Mesothelial cell of epicardium (in vitro differentiated cells): ENCODE measurements at places on chromosomes 11 and 22. TPM values are rescaled to one million over a fixed set of nuclear protein-coding genes. Genes with fewer than 3 reads are reported as not detected.

DNA sequence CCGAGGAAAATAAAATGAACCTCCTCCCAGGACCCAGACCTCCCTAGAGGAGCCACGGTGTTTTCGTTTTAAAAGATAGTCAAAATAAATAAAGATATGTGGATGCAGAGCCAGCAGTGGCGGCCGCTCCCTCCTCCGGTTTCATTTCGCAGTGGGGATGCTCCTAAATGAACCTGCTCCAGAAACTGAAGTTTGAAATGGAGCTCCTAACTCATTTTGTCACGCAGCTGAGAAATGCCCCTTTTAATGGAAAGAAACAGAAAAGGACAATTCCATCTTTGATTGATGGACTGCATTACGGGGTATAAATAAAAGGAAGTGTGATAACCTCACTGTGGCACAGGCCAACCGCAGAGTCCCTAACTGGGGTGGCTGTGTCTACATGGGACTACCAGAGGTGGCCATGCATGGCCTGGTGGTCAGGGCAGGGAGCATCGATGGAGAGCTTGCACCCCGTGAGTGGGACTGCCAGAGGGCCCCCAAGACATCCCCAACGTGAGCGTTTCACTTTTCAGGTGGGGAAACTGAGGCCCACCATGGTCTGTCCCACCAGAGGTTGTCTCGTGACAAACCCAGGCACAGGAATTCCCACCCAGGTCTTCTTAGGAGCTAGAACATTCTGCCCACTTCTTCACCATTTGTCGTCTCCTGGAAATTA, 426.6 kb downstream of the BRD1 start:
- H3K4me3 ChIP-seq = no peak overlapping the region
- no peaks in the 10 kb centered on the region for H3K4me1 ChIP-seq
- peaks cover 9% of the 10 kb centered on the region for H3K27me3 ChIP-seq

- no peak for DNase-seq
- no peaks in the 10 kb centered on the region for H3K36me3 ChIP-seq
- no peak overlapping the region for H3K27ac ChIP-seq
- no peaks in the 10 kb centered on the region for H3K27me3 ChIP-seq
- no peak overlapping the region for H3K4me3 ChIP-seq
Observed at GRCh38 chr11:86782742-86783141, 17.6 kb upstream of the PRSS23 start.

The CELSR1 gene
- 17.8 to 18.8 TPM (median 18.4 TPM) in 3 replicates for total RNA-seq

GRCh38 chr11:124470561-124471227, 25.2 kb upstream of the OR8B8 start:
- peaks cover 80% of the 10 kb centered on the region for H3K27me3 ChIP-seq
- H3K36me3 ChIP-seq = no peaks in the 10 kb centered on the region
- DNase-seq = no peak
- no peaks in the 10 kb centered on the region for H3K4me1 ChIP-seq

DNA sequence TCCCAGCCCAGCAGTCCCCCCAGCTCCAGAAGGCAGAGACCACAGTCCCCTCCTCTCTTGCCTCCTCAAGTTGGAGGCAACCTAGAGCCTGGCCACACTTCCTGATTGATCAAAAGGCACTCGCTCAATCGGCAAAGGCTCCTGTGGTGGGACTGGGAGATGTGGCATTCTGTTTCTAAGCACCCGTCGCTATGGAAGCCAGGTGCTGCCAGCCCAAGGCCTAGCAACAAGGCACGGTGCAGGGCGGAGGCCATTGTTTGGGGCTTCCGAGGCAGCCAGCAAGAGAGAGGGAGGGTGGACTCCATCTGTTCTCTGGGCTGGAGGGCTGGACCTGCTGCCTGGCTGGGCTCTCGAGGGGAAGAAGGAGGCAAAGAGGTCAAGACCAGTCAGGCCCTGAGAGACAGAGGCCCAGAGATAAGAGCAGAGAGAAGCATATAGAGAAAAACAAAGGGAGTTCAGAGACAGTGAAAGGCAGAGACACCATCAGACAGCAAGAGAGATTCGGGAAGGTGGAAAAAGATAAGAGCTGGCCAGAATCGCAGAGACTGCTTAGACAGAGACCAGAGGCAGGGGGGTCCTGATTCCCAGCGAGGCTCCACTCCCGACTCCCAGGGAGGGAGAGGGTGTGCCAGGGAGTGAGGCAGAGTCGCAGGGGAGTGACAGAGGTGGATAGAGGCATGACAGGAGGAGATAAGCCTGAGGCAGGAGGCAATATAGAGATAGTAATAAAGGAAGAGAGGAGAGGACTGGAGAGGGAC, 21.2 kb downstream of the PDE2A start:
- no peak overlapping the region for H3K4me3 ChIP-seq
- H3K27me3 ChIP-seq = peaks cover 7% of the 10 kb centered on the region
- peaks cover 15% of the 10 kb centered on the region for H3K4me1 ChIP-seq
- H3K36me3 ChIP-seq = no peaks in the 10 kb centered on the region
- DNase-seq = no peak

DNA sequence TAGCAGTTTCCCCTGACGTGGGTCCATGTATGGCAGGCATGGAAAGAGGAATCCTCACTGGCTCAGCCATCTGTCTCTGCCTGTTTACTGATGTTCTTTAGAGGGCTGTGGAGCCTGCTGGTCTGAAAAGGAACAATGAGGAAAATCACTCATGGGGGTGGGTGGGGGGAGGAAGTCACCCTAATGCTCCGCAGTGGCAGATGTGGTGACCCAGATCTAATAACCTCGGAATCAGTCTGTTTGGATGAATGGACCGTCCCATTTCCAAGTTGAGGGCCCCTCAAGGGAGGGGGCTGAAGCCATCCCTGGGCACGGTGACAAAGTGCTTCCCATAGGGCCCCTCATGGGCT, 4.4 kb downstream of the BCR start:
- peak overlapping the region; percentile 6 for H3K4me3 ChIP-seq
- H3K27me3 ChIP-seq = no peaks in the 10 kb centered on the region
- peaks cover 14% of the 10 kb centered on the region for H3K36me3 ChIP-seq
- peak overlapping the region; percentile 53 for H3K27ac ChIP-seq

The FXYD6 gene
- 114 to 125 TPM (median 116 TPM) in 3 replicates for total RNA-seq

The MS4A6A gene
- not detected in 3 replicates for total RNA-seq

The OR2AT4 gene
- not detected in 3 replicates for total RNA-seq

DNA sequence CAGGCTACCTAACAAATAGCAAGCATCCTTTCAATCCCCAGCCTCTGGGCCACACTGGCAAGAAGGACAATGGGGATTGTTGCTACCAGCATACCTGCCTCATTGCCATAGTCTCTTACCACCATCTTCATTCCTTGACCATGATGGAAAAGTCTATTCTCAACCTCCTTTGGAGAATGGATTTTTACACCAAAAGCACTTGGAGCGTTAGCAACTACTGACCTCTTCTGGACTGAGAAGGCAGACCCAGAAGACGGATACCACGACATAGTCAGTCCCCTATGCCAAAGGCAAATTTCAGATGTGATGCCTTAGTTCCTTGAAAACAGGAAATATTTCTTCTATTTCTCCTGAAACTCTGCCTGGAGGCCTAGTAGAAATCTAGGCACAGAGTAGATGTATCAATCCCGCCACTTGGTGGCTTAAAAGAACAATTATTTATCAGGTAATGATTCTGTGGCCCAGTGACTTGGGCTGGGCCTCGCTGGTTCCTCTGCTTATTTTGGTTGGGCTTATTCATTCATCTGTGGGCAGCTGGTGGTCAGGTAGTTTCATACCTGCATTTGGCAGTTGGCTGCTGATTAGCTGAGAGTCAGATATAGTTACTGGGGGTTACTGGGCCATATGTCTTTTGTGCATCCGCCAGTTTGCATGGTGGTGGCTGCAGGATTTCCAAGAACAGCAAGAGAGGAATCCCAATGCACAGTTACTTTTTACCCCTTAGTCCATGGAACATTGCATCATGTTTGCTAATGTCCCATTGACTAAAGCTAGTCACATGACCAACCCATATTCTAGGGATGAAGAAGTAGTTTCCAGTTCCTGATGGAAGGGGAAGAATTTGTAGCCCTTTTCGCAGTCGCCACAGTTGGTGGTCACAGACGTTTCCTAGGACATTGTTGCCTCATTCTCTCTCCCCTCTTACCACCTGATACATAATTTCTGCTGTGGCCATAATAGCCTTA, 75.2 kb downstream of the DHCR7 start:
- no peak overlapping the region for H3K4me3 ChIP-seq
- H3K4me1 ChIP-seq = no peaks in the 10 kb centered on the region
- no peak for DNase-seq
- H3K27me3 ChIP-seq = peaks cover 37% of the 10 kb centered on the region

The TECTA gene
- total RNA-seq = 2.4 to 2.6 TPM (median 2.5 TPM) in 3 replicates

The HBB gene
- not detected in 3 replicates for total RNA-seq

The MFRP gene
- not detected in 3 replicates for total RNA-seq

The NFAM1 gene
- total RNA-seq = 0.27 to 0.34 TPM (median 0.32 TPM) in 3 replicates

GRCh38 chr11:79672786-79673185, 232.0 kb upstream of the TENM4 start:
- H3K27ac ChIP-seq = no peak overlapping the region
- peaks cover 24% of the 10 kb centered on the region for H3K4me1 ChIP-seq
- H3K36me3 ChIP-seq = no peaks in the 10 kb centered on the region
- no peak for DNase-seq

DNA sequence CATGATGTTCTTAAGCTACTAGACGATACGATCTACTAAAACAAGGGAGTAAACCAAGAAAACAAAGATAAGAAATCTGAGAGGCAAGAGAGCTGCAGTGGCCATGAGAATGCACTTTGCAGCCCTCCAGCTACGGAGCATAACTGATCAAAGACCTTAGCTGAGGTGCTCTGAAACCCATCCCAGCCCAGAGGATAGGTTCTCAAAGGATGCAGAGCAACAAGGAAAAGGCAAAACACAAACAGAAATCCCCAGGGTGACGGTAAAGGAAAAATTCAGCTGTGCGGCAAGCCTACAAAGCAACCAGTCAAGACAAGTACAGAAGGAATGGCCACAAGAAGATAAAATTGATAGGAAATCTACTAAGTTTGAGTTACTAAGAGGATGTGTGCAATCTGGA, 32.5 kb upstream of the CFAP300 start:
- peaks cover 23% of the 10 kb centered on the region for H3K4me1 ChIP-seq
- no peak overlapping the region for H3K27ac ChIP-seq
- H3K36me3 ChIP-seq = no peaks in the 10 kb centered on the region
- no peak overlapping the region for H3K4me3 ChIP-seq

GRCh38 chr11:12765428-12765827, 91.2 kb downstream of the TEAD1 start:
- H3K4me1 ChIP-seq = peaks cover 79% of the 10 kb centered on the region
- H3K36me3 ChIP-seq = peaks cover 13% of the 10 kb centered on the region
- no peak overlapping the region for H3K4me3 ChIP-seq
- H3K27ac ChIP-seq = peak overlapping the region; percentile 66

DNA sequence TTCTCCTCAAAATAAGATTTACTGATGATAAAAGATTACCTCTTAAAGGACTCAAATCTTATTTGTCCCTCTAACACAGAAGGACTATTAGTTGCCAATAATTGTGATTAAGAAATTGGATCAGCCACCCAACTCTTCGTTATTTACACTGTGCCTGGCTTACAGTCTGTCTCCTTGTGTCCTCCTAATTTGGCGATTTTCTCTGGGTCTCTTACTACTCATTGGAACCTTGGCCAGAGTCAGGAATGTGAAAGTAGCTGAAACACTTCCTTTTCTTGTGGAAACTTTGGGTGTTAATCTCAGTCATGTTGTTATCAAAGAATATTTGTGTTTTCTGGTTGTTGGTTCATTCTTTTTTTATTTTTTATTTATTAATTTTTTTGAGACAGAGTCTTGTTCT, 83.2 kb downstream of the TEAD1 start:
- DNase-seq = no peak
- no peaks in the 10 kb centered on the region for H3K36me3 ChIP-seq
- no peak overlapping the region for H3K4me3 ChIP-seq
- peak overlapping the region; percentile 77 for H3K27ac ChIP-seq

The DGCR6L gene
- 38.7 to 40.1 TPM (median 38.7 TPM) in 3 replicates for total RNA-seq

DNA sequence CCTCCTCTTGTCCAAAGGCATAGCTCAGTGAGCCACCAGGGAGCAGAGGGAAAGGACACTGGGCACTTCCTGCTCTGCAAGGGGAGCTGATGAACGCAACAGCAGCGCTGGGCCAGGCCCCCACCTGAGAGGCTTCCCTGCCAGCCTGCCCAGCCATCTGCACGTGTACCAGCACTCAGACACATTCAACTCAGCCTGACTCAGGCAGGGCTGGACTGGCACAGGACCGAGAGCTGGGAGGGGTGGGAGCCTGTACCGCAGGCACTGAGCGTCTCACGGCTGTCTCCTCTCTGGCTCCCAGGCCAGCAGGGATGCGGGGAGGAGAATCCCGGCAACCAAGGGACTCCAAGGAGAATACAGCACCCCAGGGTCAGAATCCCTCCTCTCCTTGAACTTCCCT, 411.8 kb downstream of the CTTN start:
- no peaks in the 10 kb centered on the region for H3K27me3 ChIP-seq
- H3K36me3 ChIP-seq = no peaks in the 10 kb centered on the region
- peaks cover 5% of the 10 kb centered on the region for H3K4me1 ChIP-seq
- DNase-seq = no peak
- no peak overlapping the region for H3K4me3 ChIP-seq

DNA sequence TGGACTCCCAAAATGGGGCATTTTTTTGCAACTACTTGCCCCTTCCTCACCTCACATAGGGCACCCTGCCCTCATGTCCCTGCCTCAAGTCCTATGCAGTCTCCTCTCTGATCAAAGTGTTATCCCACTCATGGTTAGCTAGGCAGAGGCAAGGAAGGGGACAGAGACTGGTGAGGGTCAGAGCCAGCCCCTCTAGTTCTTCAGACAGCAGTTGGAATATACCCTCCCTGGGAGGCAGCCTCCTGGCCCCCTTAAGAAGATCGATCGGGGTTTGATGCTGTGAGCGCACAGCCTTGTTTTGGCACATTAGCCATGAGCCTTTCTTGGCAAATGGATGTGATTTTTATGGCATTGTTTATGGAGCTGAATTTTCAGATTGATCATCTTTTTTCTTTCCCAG, 436.9 kb downstream of the BUD13 start:
- peaks cover 49% of the 10 kb centered on the region for H3K27me3 ChIP-seq
- no peaks in the 10 kb centered on the region for H3K36me3 ChIP-seq
- H3K27ac ChIP-seq = no peak overlapping the region
- DNase-seq = no peak
- no peak overlapping the region for H3K4me3 ChIP-seq

DNA sequence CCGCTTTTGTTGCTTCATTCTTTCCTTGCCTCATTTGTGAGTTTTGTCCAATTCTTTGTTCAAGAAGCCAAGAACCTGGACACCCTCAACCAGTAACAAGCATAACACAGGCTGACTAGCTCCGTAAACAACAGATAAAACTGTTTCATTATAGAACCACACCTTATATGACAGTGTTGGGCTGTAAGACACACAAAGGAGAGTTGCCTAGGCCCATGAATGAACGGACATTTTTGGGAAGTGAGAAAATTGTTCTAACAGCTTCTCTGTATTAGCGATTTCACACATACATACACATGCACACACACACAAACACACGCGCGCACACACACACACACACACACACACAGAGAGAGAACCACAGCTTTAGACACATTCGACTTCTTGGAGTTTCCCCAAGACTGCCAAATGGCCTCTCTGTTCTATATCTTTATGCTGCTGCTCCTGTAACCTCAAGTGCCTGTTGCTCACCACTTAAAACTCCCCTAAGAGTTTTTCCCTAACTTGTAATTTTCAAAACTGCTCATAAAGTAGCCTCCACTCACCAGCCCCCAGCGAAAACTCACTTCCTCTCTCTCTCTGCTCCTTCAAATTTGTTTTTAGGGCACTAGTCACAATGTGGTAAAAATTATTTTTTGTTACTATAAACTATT, 35.9 kb downstream of the CTSC start:
- H3K36me3 ChIP-seq = peaks cover 72% of the 10 kb centered on the region
- peak overlapping the region; percentile 54 for H3K27ac ChIP-seq
- H3K4me3 ChIP-seq = no peak overlapping the region
